Midbrain (tissue), 1 donor: ENCODE measurements at places on chromosomes 7 and 10.

DNA sequence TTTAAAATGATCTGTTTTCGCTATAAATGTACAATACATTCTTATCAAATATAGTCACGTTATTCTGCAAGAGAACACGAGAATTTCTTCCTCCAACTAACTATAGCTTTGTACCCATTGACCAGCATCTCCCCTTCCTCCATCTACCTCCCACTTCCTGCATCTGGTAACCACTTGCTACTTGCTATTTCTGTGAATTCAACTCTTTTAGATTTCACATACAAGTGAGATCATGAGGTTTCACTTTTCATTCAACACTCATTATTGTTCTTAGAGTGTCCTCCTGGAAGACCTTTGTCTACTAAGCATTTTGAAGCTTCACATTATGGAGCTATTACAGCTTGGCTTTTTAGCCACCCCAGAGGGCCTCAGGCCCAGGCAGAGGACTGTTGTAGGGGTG is 741.3 kb upstream of the FZD8 start:
- no peak for DNase-seq

DNA sequence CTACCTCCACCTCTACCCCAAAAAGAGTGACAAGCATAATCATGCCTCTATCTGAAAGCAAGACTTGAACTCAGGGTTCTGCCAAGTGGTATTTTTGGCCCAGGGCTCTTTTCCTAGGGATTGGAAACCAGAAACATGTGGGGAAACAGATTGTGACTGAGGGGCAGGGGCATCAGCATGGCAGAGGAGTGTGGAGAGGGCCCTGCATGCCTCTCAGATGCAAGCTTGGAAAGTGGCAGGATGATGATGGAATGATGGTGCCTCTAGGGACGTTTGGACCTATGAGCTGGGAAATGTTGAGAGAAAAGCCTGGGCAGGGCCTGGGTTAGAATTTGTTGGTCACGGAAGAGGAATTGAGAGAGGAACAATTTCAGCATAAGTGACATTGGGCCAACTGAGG is 78.4 kb upstream of the LEP start:
- DNase-seq = no peak

GRCh38 chr10:84114088-84114667 is 25.1 kb upstream of the GHITM start:
- peak; percentile 8 for DNase-seq

DNA sequence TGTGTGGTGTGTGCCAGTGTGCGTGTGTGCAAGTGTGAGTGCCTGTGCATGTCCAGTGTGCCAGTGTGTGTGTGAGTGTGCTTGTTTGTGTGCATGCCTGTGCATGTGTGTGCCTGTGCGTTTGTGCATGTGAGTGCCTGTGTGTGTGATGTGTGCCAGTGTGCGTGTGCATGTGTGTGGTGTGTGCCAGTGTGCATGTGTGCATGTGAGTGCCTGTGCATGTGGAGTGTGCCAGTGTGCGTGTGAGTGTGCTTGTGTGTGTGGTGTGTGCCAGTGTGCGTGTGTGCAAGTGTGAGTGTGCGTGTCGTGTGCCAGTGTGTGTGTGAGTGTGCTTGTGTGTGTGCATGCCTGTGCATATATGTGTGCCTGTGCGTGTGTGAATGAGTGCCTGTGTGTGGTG is 33.8 kb downstream of the ADGRA1 start:
- DNase-seq = no peak

DNA sequence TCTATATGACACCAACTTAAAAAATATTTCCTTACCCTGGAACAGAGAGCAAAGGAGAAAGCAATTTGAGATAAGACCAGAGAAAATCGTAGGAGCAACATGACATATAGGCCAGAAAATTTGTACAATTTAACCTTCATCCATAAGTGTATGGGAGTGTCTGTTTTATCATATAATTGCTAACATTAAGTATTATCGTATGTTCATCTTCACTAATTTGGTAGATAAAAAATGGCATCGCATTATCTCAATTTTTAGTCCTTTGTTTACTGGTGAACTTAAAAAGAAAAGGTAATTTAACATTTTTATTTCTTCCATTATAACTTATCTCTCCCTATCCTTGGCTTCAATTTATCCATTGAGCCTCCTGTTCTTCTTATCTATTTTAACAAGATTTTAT is 873.4 kb downstream of the KCNMA1 start:
- DNase-seq = no peak

GRCh38 chr10:93006435-93007039 is 54.1 kb upstream of the CYP26C1 start:
- peak; percentile 19 for DNase-seq

- DNase-seq = no peak
These were observed 12.0 kb downstream of the CLCN1 start for GRCh38 chr7:143327903-143328302.

- no peak for DNase-seq
These were observed 17.6 kb downstream of the CCDC136 start for GRCh38 chr7:128809363-128809762.

DNA sequence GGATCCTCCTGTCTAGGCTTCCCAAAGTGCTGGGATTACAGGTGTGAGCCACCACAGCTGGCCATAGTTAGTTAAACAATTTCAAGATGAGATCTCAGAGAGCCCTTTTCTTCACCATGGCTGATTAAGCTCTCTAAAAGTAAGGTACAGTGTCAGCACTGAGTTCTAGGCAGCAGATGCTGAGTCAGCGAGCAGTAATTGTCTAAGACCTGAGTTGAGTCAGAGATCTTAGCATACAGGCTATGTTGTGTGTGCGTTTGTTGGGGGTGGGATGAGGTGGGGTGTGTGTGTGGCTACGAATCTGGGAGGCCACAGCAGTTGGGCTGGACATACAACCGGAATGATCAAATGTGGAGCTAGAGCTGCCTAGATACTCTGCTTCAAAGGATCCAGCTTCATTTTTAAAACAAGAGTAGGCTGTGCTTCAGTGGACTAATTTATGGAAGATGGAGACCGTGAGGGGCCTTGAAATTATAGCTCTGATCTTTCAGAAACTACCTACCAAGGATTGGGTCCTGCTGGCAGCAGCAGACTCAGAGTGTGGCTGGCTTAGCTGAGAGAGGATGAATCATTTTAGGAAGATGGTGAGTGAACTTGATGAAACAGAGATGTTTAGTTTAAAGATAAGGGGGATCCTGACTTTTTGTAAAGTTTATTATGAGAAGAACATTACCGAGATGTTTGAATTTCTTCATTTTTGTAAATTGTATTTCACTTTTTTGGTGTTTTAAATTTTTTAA is 17.5 kb upstream of the MTPN start:
- DNase-seq = no peak

DNA sequence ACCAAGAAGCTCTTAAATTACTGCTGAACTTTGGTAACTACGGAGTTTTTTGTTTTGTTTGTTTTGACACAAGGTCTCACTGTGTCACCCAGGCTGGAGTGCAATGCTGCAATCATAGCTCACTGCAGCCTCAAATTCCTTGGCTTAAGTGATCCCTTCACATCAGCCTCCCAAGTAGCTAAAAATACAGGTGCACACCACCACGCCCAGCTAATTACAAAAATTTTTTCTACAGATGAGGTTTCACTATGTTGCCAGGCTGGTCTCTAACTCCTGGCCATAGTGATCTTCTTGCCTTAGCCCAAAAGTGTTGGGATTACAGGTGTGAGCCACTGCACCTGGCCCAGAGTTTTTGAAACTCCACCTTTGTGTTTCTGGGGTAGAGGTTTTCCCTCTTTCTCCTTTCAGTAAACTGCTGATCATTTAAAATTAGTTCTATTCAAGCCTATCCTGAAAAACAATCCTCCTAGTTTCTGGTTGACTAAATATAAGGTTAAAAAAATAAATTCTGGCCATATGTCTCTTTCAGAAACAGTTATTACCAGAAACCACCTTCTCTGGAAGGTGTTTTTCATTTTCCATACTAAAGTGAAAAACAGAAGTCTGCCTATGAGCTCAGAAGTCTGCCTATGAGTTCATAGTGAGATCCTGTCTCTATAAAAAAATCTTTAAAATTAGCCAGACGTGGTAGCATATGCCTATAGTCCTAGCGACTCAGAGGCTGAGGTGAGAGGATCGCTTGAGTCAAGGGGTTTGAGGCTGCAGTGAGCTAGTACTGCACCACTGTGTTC is 63.9 kb downstream of the VOPP1 start:
- no peak for DNase-seq

- DNase-seq = no peak
These were observed at the start of gene RAB19 for GRCh38 chr7:140403878-140404564. TSS of gene RAB19 (plus strand) at chr7:140404058. CDS start at chr7:140407647, 3,589 bp downstream.

DNA sequence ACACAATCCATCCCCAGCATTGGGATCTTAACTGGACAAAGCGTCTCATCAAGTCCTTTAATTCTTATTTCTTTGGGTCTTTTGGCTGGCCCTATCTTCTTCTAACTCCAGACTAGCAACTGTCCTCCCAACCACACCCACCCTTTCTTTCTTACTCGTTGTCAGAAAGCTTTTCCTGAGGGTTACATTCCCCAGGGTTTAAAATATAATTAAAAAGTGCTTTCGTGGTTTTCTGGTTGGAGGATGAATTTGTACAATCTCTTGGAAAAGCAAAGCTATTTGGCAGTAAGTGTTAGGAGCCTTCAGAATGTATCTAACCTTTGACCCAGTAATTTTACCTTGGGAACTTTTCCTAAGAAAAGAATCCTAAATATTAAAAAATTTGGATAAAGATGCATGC is 10.4 kb upstream of the ITGB8 start:
- no peak for DNase-seq

- no peak for DNase-seq
These were observed 145.6 kb upstream of the FAM20C start for GRCh38 chr7:46830-47140.

DNA sequence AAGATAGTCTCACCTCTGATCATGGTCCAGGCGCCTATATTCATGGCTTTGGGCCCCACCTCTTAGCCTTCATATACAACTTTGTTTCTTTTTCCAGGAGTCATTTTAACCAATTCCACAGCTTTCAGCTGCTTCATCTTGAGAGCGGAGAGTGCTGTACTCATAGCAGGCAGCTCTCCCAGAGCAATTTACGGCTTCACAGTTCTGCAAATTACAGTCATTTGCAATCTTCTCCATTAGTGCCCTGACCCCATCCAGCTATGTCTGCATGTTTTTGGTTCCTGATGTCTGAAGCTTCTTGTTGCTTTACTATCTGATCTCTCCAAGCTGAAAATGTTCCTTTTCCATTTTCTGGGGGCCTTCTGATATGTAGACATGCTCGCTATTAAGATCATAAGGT is 18.0 kb upstream of the MEST start:
- no peak for DNase-seq

- no peak for DNase-seq
These were observed 351.9 kb downstream of the CXCL12 start for GRCh38 chr10:44033008-44033407.

GRCh38 chr10:95275726-95276366 is 15.0 kb downstream of the PDLIM1 start:
- no peak for DNase-seq

DNA sequence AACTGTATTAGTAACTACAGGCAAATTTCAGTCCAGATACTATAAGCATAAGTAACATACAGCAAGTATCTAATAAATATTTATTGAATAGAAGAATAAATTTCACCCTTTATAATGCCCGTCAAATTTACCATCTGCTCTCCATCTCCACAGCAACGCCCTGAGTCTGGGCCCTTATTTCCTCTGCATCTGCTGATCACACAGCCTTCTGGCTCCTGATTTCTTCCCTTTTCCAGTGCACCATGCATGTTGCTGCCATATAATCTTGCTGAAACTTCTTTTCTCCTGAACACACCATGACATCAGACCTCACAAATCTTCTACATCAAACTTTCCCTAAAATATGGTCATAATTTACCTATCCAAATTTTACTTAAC is 15.4 kb downstream of the HYCC1 start:
- DNase-seq = no peak

DNA sequence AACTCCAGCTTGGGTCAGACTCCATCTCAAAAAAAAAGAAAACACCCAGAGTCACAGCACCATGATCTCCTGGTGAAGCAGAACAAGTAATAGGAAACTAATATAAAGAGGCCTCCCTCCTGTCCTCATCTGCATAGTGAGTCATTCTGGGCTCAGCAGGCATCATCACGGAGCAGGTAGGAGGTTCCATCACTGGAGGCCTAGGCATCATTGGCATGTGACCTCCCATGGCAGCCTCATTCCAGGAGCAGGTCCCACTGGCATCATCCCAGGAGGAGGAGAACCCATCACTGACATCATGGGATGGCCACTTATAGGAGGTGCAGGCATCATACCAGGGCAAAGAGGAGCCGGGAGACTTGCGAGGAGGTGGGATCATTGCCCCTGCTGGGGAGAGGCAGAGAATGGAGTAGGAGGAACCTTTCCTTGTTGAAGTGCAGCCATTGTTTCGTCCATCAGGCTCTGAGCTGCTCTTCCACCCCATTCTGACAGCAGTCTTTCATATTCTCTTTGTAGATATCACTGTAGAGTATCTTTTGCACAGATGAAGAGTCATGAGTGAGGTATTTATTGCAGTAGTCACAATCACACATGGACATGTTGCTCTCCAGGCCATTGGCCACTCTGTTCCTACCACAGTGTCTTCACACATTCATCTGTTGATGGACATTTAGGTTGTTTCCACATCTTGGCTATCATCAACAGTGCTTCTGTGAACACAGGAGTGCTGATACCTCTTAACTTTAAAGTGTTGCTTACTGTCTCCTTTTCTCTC is 73.8 kb downstream of the OSBPL3 start:
- no peak for DNase-seq

DNA sequence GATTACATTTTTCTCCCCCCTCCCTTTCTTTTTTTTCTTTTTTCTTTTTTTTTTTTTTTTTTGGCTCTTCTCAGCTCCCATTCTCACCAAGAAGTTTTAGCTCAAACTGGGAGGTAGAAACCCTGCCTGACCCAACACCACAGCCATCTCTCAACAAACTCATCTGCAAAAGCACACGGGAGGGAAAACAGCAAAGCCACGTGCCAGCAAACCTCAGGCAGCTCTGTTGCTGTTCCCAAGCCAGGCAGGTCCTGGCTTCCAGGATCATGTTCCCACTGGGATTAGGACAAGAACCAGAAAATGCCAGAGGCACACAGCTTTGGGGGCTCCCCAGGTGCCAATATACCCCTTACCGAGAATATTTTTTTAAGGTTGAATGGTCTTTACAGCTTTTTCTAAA is 56.7 kb downstream of the ITIH5 start:
- DNase-seq = peak; percentile 21

DNA sequence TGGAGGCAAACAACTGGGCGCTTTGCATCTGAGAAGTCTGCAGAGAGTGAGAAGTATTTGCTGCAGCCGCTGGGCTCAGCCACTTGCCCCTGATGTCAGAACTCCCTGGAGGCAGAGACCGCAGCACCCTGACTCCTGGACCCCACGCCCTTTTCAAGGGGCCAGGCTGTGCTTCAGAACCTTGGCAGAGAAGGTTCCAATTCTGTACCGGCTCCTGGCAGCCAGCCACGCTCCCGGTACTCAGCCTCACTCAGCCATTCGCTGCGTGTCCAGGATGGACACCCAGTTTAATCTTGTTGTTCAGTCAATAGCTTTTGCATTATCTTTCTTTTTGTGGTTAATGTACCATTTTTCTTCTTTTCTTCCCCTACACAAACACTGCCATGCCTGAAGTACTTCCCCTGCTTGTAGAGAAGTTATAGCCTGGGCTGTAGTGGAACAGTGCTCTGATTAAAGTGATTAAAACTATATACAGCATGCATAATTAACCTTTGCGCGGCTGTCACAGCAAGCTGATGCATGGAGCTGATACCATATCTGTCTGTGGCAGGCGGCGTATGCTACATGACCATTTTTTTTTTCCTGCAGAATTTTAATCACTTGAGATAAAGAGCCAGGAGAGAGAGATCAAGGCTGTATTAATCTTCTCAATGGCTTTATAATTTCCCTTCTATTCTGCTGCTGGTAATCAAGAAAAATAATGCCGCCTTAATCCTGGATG is 578.5 kb downstream of the SDK1 start:
- DNase-seq = no peak

GRCh38 chr10:103638948-103639347 is 145.4 kb downstream of the NEURL1 start:
- no peak for DNase-seq
